ENCODE measurements at places on chromosomes 5 and 9.

GRCh38 chr5:6950860-6951259 lies 237.6 kb downstream of the TENT4A start:
- DNase-seq = no peak

- no peak for DNase-seq
Measured at GRCh38 chr9:105667867-105668266, 5.6 kb downstream of the TAL2 start.

DNA sequence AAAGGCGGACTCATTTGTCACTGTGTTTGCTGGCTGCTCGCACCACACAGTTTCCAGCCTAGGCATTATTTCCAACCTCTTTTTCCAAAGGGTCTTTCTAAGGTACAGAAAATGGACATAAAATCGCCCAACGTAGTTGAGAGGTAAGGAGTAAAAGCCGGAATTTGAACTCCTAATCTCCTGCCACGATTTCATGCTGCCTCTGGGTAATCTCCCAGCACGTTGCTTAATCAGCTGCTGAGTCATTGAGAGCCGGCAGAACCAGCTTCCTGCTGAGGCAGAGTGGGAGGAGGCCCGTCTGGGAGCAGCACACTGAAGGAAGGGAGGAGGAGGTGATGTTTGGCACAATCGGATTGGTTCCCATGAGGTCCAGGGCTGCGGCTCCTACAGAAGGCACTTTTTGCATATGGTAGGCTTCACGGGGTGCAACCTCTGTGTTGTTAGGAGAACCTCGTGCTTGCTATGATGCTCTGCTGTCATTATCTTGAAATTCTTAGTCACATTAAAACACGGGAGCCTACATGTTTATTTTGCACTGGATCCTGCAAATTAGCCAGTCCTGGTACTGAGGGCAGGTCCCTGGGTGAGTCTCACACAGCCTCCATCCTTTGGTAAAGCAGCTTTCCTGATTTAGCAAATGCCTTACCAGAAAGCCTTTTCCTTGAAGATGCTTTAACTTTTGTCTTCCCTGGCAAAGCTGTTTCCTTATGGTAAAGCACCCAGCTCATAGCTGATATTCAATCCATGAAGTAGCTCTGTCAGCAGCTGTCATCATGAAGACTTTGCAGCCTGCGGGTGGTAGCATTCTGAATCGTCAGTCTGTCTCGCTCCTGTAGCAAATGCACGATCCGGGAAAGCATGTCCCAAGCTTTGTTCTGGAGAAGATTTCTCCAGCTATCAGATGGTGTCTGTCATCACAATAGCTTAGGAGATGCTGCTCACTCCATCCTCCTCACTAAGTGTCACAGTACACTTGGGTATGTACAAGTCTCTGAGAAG lies 191.6 kb upstream of the MSX2 start:
- no peak for DNase-seq

DNA sequence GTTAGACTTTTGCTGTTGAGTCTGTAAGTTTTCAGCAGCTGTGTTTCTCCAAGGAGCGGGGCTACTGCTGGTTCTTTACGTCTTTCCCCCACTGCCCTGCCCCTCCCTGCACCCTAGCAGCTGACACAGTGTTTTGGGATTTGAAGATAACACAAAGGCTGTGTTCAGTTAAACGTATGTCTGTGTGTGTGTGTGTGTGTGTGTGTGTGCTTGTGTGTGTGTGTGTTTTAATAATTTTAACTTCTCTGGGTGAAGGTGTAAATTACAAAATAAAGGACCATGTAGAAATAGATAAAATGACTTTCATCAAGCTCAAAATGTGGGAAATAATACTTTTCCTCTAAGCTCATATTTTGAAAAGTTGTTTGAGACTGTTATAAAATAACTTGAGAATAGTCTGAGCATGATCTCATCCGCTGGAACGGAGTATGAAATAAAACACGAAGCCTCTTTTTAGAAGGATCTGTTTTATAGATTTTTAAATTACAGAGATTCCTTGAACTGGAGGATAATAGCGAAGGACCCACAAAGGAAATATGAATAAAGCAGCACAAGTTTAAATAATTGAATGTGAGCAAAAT lies 10.9 kb downstream of the ABL1 start:
- DNase-seq = no peak

- DNase-seq = no peak
Measured at GRCh38 chr5:23840083-23840482, 332.7 kb downstream of the PRDM9 start.

GRCh38 chr9:121752929-121753328 lies 101.5 kb downstream of the DAB2IP start:
- no peak for DNase-seq

- no peak for DNase-seq
Measured at GRCh38 chr5:18395126-18396110, 761.2 kb downstream of the TAF11L14 start.

GRCh38 chr5:57896576-57896975 lies 414.0 kb upstream of the ACTBL2 start:
- no peak for DNase-seq

DNA sequence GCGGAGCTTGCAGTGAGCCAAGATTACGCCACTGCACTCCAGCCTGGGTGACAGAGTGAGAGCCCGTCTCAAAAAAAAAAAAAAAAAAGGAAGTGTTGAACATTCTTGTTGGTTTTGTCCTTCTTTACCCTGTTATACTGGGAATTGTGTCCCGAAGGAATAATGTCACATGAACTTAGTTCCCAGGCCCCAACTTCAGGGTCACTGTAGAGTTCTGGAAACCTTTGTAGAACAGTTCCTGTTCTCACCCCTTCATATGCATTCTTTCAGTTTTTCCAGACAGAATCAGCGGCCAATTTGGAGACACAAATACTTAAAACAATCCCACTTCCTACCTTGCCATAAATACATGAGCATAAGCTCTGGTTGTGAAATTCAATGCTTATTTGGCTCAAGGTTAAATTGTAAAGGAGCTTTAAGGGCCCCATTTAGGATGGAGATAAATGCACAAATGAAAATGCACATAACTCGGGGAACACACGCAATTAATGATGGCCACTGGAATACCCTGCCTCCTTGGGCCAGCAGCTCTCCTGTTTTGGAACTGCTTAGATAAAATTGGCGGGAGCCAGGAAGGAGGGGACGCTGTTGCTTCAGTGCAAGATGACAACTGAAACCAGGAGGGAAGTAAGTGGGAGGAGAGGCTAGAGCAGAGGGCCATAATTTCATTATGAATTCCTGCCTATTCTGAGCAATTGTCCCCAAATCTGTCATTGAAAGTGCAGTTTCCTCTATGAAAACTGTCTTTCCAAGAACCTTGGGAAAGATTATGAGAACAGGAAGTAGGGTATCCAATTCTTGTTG lies 153.7 kb downstream of the FGF1 start:
- DNase-seq = no peak

DNA sequence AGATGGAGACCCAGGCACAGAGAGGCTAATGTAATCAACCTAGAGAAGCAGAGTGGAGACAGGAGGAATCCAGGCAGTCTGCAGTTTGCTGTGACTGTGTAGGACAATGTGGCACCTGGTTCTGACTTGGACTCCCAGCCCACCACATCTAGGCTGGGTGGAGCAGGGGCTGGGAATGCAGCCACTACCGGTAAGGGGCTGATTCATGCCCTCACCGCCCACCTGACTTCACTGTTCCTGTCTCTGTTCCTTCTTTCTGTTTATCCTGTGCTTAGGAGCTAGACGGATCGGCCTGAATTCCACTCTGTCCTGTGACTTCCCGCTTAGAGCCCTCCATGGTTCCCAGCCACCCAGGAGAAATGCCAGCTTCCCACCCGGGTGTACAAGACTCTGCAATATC lies 2.6 kb downstream of the PDLIM4 start:
- no peak for DNase-seq

- no peak for DNase-seq
Measured at GRCh38 chr5:27093279-27093678, 54.9 kb upstream of the CDH9 start.

- DNase-seq = no peak
Measured at GRCh38 chr5:79002374-79002773, 17.3 kb upstream of the ARSB start.

- no peak for DNase-seq
Measured at GRCh38 chr5:80761966-80762365, 107.2 kb upstream of the DHFR start.

GRCh38 chr9:130478736-130479575 lies 34.2 kb downstream of the ASS1 start:
- no peak for DNase-seq

DNA sequence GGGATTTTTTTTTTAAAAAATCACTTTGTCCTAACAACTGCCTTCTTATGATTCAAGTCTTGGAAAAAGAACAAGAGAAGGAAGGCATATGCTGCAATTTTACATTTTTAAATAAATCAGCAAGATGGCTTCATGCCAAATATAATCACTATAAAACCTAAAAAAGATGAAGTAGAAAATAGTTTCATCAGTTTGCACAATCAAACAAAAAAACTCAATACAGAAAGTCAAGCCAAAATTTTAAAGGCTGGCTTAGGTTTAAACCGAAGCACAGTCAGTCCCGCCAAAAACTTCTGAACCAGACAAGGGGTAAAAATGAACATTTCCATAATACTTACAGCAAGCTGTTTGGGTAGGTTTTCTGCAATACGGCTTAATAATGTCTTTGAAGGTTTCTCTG lies 57.3 kb downstream of the ZFR start:
- DNase-seq = no peak

DNA sequence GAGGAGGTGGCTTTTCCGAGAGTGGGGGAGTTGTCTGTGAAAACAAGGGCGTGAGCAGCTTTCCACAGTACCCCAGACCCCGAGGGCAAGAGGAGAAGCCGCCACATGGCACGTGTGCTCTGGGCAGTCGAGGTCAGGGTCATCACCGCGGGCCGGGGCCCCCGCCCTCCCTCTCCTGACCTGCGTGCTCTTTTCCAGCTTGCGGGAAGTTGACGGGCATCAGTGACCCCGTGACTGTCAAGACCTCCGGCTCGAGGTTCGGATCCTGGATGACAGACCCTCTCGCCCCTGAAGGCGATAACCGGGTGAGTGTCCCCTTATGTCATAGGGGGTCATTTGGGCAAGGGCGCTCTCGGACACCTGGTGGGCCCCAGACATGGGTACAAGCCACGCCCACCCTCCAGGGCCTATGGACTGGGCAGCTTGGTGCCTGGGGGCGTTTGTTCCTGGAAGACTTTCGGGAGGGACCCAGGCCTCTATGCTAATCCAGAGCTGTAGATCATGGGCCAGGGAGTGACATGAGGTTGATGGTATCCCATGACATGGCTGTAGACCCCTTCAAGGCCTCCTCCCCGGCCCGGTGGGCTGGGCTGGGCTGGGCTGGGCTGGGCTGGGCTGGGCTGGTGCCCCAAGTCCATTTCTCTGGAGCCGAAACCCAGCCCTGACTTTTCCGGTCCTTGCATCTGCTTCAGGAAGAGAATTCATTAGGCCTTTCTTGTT lies 19.2 kb downstream of the OLFM1 start:
- no peak for DNase-seq

- DNase-seq = no peak
Measured at GRCh38 chr5:122661496-122662180, 113.2 kb upstream of the SNX2 start.

- DNase-seq = no peak
Measured at GRCh38 chr9:14530841-14531240, 162.4 kb downstream of the ZDHHC21 start.

GRCh38 chr5:168822248-168822744 lies 243.1 kb upstream of the PANK3 start:
- no peak for DNase-seq

DNA sequence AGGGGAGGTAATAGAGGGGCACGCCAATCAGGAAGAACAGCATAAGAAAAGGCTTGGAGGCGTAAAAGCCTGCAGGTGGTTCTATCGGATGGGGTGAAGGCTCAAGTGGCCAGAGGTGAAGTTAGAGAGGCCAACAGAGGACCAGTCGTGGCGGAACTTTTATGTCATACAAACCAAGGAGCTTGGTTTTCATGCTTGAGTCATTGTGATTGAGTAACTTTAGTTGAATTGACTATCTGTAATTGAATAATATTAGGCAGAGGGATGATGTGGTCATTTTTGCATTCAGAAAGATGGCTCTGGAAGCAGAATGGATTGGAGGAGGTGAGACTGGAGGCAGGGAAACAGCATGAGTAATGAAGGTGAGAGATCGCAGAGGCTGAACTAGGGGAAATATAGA lies 7.2 kb upstream of the SPINK4 start:
- DNase-seq = no peak

DNA sequence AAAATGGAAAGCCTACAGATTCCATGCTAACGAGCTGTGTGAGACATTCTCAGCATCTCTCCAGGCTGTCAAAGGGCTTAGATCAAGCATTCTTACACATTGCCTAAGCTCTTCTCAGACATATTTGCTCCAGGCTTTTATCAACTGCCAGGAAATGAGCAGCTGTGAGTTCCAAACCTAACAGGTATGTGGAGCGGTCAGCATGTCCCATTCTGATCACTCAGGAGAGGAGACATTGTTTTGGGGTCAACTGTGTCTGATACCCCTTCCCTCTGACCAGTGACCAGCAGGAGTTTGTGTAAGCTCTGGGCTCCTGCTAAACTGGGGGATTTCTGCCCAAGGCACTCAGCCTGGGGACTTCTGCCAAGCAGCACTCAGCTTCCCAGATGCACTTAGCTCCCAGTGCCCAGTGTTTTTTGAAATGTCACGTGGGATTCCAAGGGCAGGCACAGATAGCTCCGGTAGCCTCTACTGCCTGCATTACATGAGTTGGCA lies 229.1 kb downstream of the SEC61B start:
- DNase-seq = no peak

DNA sequence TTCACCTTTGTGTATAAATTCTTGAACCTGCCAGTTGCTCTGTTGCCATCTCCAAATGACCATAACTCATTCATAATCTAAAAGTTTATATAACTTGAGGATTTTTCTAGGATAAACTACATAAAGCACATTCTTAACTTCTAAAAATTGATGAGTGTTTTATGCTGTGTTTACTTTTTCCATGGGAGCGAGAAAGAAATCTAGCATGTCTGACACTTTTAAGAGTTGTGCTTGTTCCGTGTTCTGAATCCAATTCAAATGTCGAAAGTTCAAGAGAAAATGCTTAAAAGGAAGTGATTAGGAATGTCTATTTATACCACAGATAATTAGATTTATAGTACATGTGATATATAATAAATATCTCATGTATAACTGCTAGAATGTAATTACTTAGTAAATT lies 154.4 kb downstream of the DEPDC1B start:
- no peak for DNase-seq

Data from NCI-H2081 treated with DMSO at 0.1 percent for 48 hours (cell line).